Stimulated activated CD8-positive, alpha-beta memory T cell treated with anti-CD3 and anti-CD28 coated beads, Interleukin-4, amount 100 ng/mL, for 4 hours (primary cell): ENCODE measurements at places on chromosomes 2 and 18.

- DNase-seq: no peak
Measured at GRCh38 chr2:88136817-88137216, 9.0 kb upstream of the FABP1 start.

- DNase-seq: no peak
Measured at GRCh38 chr2:231334179-231334930, 61.2 kb upstream of the B3GNT7 start.

DNA sequence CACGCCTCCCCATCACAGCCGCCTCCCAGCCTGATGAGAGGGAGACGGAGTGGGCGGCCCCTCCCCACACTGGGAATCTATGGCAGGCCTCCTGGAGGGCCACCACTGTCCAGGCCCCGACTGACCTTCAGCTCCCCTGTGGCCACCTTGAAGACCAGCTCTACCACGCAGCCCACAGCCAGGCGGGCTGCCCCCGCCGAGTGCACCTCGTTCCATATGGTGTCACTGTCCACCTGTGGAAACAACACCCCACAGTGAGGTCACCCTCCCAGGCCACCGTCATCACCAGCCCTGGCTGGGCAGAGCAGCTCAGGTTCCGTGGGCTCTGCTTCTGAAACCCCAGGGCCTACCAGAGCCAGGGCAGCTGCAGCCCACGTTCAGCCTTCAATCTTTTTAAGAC is 242.0 kb downstream of the TWIST2 start:
- no peak for DNase-seq

- DNase-seq: no peak
Measured at GRCh38 chr2:199468561-199469513, 11.1 kb upstream of the SATB2 start.

DNA sequence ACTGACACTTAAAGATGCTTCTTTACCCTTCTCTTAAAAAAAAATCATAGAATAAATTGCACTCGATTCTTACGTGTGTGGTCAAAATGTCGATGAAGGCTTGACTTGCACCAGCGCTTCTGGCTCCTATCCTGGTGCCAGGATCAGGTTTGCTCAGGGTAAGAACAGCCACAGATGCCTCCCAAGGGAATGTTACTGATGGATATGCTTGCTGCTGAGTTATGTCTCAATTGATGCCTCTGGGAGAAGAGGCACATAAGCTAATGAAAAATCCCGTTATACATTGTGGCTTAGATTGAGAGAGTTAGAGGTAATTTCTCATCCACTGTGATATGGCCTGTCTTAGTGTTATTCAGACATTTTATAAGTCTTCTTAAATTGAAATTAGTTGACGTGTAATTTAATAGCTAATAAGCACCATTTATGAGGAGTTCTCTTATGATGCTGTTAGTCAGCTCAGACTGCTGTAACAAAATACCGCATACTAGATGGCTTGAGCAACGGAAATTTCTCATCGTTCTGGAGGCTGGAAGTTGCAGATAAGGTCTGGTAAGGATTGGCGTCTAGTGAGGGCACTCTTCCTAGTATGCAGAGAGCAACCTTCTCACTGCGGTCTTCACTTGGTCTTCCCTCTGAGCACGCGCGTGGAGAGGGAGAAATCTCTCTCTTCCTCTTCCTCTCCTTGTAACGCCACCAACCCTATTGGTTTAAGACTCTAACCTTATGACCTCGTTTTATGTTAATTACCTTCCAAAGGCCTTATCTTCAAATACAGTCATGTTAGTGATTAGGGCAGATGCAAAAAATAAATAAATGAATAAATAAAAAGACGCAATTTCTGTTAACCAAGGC is 116.6 kb upstream of the NOSTRIN start:
- DNase-seq: no peak

GRCh38 chr18:10145546-10145945 is 231.7 kb downstream of the VAPA start:
- DNase-seq: no peak

DNA sequence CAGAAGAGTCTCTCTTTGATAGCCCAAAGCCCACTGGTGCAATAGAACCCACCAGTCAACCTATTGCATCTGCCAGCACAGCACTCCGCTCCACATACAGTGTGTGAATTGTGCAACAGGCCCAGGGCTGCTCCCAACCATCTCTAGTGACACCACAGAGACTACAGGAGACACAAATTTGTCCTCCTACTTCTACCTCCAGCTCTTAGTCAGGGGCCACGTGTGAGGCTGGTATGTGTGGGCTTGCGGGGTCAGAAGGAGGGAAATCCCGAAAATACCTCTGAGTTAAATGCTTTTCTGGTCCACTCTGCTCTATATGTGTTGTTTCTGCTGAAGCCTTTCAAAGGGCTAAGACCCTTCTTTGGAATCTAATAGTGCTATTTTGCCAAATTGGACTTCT is 18.0 kb downstream of the DGUOK start:
- DNase-seq: no peak

- DNase-seq: no peak
Measured at GRCh38 chr2:241437179-241437578, 71.2 kb downstream of the STK25 start.

GRCh38 chr2:65842104-65842503 is 409.7 kb upstream of the SPRED2 start:
- no peak for DNase-seq

DNA sequence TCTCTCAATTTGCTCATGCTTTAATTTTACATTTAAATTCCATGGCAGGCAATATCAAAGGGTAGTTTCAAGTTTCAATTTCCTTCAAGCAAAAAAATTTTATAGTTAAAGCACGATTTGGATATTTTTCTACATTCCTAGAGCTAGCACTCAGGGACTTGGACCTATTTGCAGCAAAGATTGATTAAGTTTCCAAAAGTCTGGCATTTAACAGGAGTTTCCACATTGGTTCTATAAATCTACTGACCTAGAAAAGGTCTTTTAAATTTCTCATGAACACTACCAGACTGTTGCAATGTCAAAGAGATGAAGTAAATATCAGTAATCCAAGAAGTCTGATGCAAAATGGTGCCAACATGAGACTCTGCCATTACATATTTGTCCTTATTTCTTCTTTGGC is 253.7 kb upstream of the LINC00305 start:
- DNase-seq: no peak

GRCh38 chr18:74290794-74291471 is 830 bp downstream of the CYB5A start:
- DNase-seq: no peak

GRCh38 chr2:127426501-127427354 is 8.5 kb downstream of the PROC start:
- DNase-seq: no peak

GRCh38 chr2:69560147-69560482 is 83.4 kb downstream of the AAK1 start:
- no peak for DNase-seq

DNA sequence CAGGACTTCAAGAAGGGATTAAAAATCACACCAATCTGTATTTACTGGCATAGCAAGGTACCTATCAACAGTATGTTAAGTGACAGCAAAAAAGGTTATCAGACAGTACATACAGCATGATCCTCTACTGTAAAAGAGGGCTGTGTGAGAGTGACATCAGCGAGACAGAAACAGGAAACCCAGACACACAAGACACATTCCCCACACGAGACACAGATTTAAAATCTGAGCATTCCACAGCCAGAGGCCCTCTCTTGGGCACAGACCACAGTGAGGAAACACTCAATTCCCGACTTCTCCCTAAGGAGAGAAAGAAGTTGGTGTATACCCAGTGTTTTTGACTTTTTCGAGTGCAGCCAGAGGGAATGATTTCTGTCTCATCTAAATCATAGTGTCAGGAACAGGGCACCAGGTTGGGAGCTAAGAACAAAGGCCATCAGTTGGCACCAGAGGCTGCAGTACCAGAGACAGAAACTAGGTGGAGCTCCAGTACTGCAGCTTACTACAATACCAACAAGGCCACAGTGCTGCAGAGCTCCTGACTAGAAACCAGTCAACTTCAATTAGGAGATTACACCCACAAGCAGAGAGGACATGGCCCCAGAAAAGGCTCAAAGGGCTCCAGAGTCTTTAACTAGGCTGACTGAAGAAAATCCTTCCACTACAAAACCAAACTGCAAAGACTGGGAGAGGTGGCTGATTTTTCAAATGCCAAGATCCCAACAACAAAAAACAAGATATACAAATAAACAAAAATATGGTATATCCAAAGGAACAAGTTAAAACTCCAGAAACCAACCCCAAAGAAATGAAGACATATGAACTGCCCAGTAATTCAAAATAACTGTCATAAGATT is 41.0 kb downstream of the UNC50 start:
- peak; percentile 57 for DNase-seq

DNA sequence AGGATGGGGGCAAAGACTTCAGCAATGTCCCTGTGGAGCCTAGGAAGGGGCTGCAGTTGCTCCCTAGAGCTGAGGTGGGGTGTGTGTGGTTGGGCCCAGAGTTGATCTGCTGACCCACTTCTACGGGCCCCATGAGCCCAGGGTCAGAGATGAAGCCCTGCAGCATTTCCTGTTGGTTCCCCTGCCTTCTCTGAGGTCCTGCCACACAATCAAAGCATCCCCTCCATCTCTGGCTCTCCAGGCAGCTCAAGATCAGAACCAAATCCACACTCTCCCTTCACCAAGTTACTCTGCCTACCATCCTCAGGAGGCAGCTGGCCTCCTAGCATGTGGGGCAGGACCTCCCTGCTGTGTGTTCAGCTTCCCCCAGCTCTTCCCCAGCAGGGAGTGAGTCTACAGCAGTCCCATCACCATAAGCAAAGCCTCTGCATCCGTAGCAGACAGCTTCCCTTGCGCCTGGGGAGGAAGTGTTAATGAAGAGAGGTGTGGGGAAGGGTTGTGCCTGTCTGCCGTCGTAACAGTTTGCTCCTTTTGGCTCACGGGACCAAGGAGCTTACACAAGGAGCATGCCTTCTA is 26.9 kb downstream of the TMEM247 start:
- DNase-seq: no peak

GRCh38 chr2:143937723-143938350 is 582.1 kb downstream of the ZEB2 start:
- DNase-seq: no peak

GRCh38 chr18:43501099-43501498 is 223.8 kb upstream of the SYT4 start:
- DNase-seq: no peak

DNA sequence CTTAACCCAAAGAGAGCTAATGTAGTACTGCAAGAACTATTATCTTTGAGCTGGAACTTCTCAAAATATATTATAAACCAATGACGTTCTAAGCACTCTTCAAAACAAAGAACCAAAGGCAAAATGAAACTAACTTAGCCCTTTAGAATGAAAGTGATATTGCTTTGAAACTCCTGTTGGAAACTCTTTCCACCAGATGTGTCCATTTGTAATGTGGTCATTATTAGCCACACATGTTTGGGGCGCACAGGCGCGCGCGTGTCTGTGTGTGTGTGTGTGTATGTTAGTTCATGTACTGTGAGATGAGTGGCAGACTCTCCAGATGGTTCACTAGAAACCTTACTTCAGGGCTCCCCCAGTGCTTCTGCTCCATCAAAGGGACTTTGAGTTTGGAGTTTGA is 323.4 kb downstream of the BCL11A start:
- no peak for DNase-seq

DNA sequence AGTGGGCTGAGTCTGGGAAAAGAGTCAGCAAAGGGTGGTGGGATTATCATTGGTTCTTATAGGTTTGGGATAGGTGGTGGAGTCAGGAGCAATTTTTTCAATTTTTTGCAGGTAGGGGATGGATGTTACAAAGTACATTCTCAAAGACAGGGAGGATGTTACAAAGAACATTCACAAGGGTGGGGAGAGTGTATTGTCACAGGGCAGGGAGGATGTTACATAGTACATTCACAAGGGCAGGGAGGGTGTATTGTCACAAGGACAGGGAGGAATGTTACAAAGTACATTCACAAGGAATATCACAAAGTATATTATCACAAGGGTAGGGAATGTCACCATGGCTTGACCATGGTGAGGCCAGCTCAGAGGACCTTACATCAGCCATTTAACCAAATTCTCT is 58.6 kb upstream of the WDR75 start:
- DNase-seq: no peak

DNA sequence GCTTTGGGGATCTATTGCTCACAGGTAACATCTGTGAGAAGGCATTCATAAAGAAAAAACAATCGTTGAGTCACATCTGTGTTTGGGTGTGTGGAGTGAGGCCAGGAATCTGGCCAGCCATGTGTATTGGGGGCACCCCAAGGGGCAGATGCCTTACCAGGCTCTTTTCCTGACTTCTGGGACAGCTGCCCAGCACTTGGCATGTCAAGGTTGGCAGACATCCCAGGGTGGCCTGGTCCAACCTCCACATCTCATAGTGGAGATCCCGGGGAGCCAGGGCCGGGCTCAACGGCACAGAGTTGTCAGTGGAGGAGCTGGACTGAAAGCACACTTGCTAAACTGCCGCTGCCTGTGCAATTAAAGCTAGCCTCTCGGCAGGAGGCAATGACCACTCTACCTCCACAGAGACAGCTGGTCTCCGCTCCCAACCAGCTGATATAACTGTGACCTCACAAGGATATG is 75.3 kb upstream of the MGAT4A start:
- DNase-seq: no peak

- DNase-seq: no peak
Measured at GRCh38 chr18:37412829-37413228, 152.8 kb downstream of the CELF4 start.

GRCh38 chr2:216989340-216990129 is 129.7 kb upstream of the TNP1 start:
- no peak for DNase-seq

DNA sequence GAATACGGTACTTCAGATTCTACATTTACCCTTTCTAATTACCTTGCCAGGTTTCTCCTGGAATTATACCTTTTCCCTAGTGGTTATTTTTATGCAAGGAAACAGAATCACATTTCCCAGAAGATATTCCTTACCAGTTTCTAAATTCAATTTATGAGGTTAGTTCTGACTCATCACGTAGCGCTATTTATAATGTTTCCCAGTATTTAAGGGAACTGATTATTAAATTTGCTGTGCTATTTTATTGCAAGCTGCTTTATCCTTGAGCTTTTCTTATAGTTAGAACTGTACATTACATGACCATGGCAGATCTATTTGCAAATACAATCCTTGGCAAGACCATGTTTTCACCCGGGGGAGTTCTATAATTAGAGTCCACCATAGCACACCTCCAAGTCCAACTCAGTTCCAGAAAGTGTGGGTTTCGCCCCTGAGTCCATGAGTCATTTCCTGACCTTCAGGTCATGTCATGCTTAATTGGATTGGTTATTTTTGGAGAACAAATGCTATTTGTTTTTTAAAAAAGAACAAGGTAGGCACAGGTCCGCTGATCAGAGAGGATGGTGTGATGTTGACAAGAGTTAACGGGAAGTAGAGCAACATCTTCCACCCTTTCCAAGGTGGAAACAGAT is 126.6 kb downstream of the ZNF532 start:
- DNase-seq: no peak
